ENCODE measurements at places on chromosomes 5 and 9. TPM values are rescaled to one million over a fixed set of nuclear protein-coding genes. Genes with fewer than 3 reads are reported as not detected.

Gene PLAC8L1
- total RNA-seq = 0.29 TPM

Gene MCTP1
- 171 TPM for total RNA-seq

Gene PDCD1LG2
- total RNA-seq = 7.6 TPM

Gene SLF1
- 4.9 TPM for total RNA-seq

Gene ENG
- 209 TPM for total RNA-seq

Gene STK32A
- 0.98 TPM for total RNA-seq

Gene ARHGEF28
- 154 TPM for total RNA-seq

Gene SPAAR
- 4.5 TPM for total RNA-seq

Gene SMIM33
- total RNA-seq = not detected

Gene PHF24
- not detected for total RNA-seq

Gene DNAJC21
- total RNA-seq = 26.6 TPM

Gene ZNF169
- total RNA-seq = 5.2 TPM
